ENCODE measurements at places on chromosomes 4 and X.

- no peak for DNase-seq
Measured at GRCh38 chr4:156782491-156782890, 189.1 kb downstream of the PDGFC start.

GRCh38 chr4:186943411-186943810 is 219.8 kb upstream of the FAT1 start:
- no peak for DNase-seq

GRCh38 chrX:42710452-42710851 is 67.5 kb downstream of the PPP1R2C start:
- DNase-seq = no peak

DNA sequence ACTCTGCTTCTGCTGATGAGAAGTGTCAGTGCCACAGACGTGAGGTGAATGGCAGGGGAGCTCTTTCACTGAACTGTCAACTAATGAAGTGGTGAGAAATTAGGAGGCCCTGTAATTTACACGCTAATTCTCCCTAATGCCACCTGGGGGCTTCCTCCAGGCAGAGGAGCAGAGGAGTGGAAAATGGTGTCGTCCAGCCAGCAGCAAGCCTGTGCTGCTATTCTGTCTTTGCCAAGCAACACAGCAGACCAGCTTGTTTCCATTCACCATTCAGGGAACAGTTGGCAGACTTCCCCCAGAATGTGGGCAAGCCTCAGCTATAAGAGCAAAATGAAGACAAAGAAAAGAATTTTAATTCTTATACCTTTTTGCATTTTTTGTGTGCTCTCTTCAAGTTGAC is 245.2 kb upstream of the TET2 start:
- no peak for DNase-seq

GRCh38 chr4:40327340-40327739 is 7.8 kb upstream of the CHRNA9 start:
- no peak for DNase-seq

Measured in stimulated activated CD8-positive, alpha-beta memory T cell treated with anti-CD3 and anti-CD28 coated beads, Interleukin-4, amount 100 ng/mL, for 1 hour (primary cell).